ENCODE measurements at places on chromosomes 2 and 18. TPM values are rescaled to one million over a fixed set of nuclear protein-coding genes. Genes with fewer than 3 reads are reported as not detected.

The DLGAP1 gene
- under 0.01 TPM for total RNA-seq

DNA sequence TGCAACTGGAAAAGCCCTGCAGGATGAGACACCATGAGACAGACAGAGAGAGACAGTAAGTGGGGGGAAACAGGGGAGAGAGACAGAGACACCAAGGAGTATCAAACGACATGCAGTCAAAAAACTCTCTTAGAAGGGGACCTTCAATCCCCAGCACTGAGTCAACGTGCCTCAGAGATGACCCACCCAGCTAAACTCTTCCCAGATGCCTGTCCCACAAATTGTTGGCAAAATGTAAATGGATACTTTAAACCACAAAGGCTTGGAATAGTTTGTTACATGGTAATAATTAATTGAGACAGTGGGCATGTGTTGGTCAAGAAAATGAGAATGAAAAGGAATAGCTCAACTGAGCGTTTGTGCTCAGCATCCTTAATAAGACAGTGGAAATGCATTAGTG lies 98.3 kb downstream of the GRB14 start:
- H3K4me3 ChIP-seq: no peak overlapping the region
- H3K4me1 ChIP-seq: no peaks in the 10 kb centered on the region
- no peaks in the 10 kb centered on the region for H3K27me3 ChIP-seq
- no peak for DNase-seq
- H3K27ac ChIP-seq: no peak overlapping the region

The DSG2 gene
- total RNA-seq: 1.7 TPM

The PTCD3 gene
- 48.9 TPM for total RNA-seq

GRCh38 chr2:32271063-32271462 lies 6.4 kb upstream of the NLRC4 start:
- H3K27ac ChIP-seq: no peak overlapping the region
- H3K4me1 ChIP-seq: no peaks in the 10 kb centered on the region
- H3K36me3 ChIP-seq: no peaks in the 10 kb centered on the region
- H3K27me3 ChIP-seq: peaks cover 4% of the 10 kb centered on the region
- H3K4me3 ChIP-seq: no peak overlapping the region

GRCh38 chr2:99803846-99804245 lies 314.0 kb upstream of the REV1 start:
- H3K27ac ChIP-seq: no peak overlapping the region
- H3K4me3 ChIP-seq: no peak overlapping the region
- no peak for DNase-seq
- H3K36me3 ChIP-seq: no peaks in the 10 kb centered on the region
- peaks cover 13% of the 10 kb centered on the region for H3K4me1 ChIP-seq
- H3K27me3 ChIP-seq: no peaks in the 10 kb centered on the region

DNA sequence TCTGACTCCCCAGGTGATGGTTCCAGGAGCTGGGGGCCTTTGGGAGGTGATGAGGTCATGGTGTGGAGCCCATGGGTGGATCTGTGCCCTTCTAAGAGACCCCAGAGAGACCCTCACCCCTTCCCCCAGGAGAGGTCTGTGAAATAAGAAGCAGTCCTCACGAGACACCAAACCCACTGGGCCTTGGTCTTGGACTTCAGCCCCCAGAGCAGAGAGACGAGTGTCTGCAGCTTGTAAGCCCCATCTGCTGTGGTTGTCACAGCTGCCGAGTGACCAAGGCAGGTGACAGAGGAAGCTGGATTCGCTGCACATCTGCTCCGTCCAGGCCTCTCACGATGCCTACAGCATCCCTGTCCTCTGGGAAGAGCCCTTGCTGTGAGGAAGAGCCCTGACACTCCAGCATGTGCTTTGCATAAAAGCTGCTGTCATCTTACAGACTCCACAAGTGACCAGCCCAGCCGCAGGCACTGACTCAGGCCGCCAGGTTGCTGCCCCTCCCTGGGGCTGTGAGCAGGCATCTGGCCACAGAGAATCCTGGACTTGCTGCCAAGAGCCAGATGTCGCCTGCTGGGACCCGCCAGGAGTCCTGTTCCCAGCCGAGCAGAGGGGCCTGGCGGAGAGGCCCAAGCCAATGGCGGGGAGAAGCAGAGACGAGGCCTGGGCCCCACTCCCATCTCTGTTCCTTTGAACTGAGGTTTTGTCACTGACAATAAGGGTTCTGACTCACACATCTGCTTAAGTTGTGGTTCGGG lies 150.8 kb downstream of the PXDN start:
- peak overlapping the region; percentile 16 for H3K27ac ChIP-seq
- DNase-seq: peak; percentile 89
- no peak overlapping the region for H3K4me3 ChIP-seq
- H3K27me3 ChIP-seq: no peaks in the 10 kb centered on the region

DNA sequence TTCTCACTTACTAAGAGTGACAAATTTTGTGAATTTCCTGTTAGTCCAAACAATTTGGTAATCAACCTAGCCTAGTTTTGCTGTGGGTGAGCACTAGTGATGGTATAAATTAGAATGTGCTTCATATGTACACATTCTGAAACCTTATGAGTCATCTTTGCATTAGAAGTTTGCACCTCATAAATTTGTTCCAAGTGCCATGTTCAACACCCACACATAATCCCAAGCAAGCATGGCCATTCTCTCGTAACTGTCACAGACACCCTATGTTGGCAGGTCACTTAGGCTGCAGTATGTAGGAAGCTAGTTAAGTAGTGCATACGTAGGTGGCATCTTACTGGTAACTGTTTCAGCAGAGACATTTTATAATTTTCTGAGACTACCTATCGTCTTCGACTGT lies 46.9 kb downstream of the NAB1 start:
- H3K4me3 ChIP-seq: no peak overlapping the region
- H3K27me3 ChIP-seq: peaks cover 1% of the 10 kb centered on the region
- DNase-seq: peak; percentile 17
